ENCODE measurements at places on chromosomes 4 and X. TPM values are rescaled to one million over a fixed set of nuclear protein-coding genes. Genes with fewer than 3 reads are reported as not detected.
A peak's percentile ranks its signal among the peaks of the same experiment; 100 is the strongest.

DNA sequence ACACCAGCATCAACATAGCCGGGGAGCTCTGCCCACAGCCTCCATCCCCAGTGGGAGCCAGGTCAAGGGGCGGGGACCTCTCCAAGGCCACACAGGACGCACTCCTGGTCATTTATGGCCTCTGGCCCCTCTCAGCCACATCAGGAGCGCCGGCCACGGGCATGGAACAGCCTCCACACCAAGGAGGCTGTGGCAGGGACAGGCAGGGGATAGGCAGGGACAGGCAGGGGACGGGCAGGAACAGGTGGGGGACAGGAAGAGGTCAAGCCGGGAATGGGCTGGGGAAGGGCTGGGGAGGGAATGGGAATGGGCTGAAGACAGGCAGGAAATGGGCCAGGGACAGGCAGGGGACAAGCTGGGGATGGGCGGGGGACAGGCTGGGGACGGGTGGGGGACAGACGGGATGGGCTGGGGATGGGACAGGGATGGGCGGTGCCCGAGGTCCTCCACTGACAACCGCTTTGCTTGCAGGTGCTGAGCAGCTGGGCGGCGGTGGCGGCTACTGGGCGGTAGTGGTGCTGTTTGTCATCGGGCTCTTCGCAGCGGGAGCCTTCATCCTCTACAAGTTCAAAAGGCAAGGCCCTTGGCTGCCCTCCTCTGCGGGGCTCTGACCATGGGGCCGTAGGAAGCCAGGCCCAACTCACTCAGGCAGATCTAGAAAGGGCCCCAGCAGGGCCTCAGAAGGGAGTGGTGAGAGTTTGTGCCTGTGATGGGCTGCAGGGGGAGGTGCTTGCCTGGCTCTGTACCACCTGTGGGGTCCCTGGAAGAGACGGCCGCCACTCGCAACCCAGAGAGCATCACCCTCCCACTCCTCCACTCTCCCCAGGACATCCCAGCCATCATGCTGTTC is 205.6 kb downstream of the AFAP1 start:
- no peak for DNase-seq

DNA sequence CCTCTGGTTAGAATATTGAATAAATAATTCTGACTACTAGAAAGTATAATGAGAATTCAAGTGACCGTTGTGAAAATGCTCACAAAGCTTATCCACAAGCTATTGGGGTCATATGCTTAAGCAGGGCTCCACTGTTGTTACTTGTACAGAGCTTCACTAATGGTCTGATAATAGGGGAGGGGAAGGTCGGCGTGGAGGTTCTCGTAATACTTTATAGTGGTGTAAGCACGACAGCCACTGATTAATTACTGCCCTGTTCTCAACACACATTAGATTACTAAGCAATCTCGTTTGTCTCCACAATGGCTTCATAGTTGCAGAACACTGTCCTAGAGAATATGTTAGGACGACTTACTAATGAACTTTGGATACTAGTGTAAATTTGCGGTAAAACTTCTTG is 11.6 kb downstream of the UNC5C start:
- DNase-seq, result no peak

- DNase-seq, result peak; percentile 12
Measured at GRCh38 chrX:97524340-97524739, 640.6 kb downstream of the RPA4 start.

DNA sequence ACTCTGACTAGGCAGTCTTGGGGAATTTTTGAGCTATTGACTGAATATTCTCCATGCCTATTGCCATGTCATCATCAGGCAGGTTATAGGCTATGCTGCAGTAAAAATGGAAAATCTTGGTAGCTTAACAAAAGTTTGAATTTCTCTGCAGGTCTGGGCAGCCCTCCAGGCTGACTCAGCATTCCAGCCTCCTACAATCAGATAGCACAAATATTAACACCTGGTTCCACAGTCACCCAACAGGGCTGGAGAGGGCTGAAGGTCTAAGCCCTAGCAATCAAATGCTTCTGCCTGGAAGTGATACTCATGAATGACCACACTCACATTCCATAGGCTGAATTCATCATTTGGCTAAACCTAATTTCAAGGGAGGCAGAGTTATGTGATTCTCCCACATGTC is 9.6 kb upstream of the PPP3CA start:
- DNase-seq, result peak; percentile 95

- no peak for DNase-seq
Measured at GRCh38 chr4:94475794-94476193, 24.1 kb downstream of the PDLIM5 start.

GRCh38 chr4:2786794-2787229 is 6.1 kb upstream of the SH3BP2 start:
- DNase-seq, result no peak

- no peak for DNase-seq
Measured at GRCh38 chr4:98625399-98625798, 33.0 kb downstream of the TSPAN5 start.

GRCh38 chr4:63566658-63567057 is 842.6 kb downstream of the TECRL start:
- DNase-seq, result no peak

- DNase-seq, result no peak
Measured at GRCh38 chr4:94758700-94759399, 1.1 kb downstream of the BMPR1B start.

GRCh38 chr4:139515531-139515958 is 40.5 kb downstream of the SETD7 start:
- no peak for DNase-seq

GRCh38 chr4:186979961-186980745 is 256.5 kb upstream of the FAT1 start:
- peak; percentile 66 for DNase-seq

- DNase-seq, result no peak
Measured at GRCh38 chr4:178027796-178028195, 585.6 kb upstream of the AGA start.

DNA sequence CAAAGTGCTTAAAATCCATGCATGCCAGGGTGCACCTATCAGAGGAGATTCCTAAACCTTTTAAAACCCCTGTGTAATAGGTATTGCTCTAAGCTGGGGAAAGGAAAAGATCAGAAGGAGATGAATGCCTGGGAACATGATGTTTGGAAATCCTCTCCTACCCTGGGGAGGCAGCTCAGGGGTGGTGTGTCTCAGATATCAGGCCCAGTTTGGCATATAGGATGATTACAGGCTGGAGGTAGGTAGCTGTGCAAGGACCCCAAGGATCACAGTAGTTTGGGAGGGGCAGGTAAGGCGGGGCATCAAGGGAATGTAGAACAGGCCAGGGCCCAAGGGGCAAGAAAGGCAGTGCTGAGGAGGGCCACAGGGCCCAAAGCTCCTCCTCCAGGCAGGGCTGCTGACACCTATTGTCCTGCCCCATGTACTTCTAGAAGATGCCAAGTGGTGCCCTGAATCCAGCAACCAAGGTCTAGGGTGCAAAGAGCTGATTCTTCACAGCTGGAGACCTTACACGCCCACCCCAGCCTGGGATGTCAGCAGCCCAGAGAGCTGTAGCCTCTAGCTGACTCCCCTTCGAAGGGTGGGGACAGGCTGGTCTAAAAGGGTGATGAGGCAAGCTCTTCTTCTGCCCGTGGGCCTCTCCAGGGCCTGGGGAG is 17.6 kb downstream of the SASH3 start:
- DNase-seq, result no peak

DNA sequence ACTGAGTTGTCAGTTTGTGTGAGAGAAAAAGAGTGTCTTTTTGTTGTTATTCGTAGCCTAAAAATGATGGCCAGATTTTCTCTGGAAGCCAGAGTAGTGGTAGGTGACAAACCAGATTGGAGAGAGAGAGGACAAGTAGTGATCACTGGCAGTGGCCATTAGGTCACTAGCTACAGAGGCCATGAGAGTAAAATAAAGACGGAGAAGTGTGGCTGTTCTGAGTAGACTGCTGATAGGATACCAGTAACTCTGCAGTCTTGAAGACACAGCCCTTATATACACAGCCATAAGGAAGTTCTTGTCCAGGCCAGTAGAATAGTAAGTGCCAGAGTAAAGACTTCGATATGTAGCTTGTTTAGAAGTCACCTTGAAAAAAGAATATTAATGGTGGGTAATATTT is 7.7 kb downstream of the SLC30A9 start:
- no peak for DNase-seq

DNA sequence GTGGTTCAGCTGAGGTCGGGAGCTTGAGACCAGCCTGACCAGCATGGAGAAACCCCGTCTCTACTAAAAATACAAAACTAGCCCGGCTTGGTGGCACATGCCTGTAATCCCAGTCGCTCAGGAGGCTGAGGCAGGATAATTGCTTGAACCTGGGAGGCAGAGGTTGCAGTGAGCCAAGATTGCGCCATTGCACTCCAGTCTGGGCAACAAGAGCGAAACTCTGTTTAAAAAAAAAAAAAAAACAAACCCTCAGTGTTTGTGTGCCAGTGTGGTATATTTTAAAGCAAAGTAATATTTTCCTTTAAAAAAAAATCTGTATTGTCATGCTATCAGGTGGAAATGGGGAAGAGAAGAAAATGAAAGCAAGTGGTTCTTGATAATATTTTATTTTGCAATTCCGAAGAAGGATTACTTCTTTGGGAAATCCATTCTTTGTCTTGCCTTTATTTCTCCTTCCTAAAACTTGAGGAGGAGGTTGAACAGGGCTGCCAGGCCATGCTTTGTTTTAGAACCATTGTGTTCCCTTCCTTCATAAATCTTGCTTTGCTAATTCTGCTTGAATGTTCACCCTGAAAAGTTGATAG is 14.4 kb downstream of the ALG13 start:
- DNase-seq, result no peak

GRCh38 chr4:108005807-108006206 is 16.1 kb downstream of the HADH start:
- DNase-seq, result no peak

Gene SSX1
- not detected for total RNA-seq

Gene RBMXL3
- not detected for total RNA-seq

Gene NDNF
- under 0.01 TPM for total RNA-seq

Gene SMARCA5
- 14.7 TPM for total RNA-seq
